ENCODE measurements at places on chromosomes 16 and 17.

- DNase-seq, result no peak
Observed at GRCh38 chr16:29891525-29892457, 7.6 kb downstream of the SEZ6L2 start.

- no peak for DNase-seq
Observed at GRCh38 chr16:68770671-68771070, 33.6 kb downstream of the CDH1 start.

GRCh38 chr17:29683481-29683880, 60.8 kb upstream of the CORO6 start:
- no peak for DNase-seq

DNA sequence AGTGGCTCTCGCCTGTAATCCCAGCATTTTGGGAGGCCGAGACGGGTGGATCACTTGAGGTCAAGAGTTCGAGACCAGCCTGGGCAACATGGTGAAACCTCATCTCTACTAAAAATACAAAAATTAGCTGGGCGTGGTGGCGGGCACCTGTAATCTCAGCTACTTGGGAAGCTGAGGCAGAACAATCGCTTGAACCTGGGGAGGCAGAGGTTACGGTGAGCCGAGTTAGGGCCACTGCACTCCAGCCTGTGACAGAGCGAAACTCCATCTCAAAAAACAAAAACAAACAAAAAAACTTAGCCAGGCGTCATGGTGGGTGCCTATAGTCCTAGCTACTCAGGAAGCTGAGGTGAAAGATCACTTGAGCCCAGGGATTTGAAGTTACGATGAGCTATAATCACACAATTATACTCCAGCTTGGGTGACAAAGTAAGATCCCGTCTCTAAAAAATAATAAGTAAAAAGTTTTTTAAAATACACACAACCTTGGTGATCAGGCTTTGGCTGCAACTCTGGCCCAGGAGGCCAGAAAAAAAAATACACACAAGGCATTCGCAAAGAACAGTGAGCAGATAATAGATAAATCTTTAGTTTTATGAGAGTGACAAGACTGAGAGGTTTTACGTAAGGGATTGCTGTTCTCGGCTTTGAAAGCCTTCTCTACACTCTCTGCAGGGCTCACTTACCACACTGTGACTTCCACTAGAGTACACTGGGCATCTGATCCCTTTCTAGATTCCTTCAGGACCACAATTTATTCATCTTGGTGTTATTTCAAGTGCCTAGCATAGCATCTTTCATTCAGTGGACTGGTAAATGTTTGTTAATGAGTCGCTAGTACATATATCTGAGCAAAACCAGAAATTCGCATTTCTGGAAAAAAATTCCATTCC, 5.9 kb downstream of the GSPT1 start:
- DNase-seq, result no peak

DNA sequence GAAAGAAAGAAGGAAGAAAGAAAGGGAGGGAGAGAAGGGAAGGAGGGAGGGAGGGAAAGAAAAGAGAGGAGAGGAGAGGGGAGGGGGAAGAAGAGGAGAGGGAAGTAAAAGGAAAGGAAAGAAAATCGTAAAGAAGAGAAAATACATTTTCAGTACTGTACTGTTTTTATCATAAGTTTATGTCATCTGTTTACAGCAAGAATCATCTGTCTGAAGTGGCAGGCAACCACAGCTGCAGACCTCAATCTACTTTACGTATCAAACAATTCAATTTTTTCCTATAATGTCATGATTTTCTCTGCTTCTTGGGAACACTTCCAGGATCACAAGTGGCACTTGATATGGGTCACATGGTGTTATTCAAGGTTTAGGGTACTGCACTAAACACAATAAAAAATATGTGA, 58.3 kb downstream of the USP32 start:
- DNase-seq, result no peak

DNA sequence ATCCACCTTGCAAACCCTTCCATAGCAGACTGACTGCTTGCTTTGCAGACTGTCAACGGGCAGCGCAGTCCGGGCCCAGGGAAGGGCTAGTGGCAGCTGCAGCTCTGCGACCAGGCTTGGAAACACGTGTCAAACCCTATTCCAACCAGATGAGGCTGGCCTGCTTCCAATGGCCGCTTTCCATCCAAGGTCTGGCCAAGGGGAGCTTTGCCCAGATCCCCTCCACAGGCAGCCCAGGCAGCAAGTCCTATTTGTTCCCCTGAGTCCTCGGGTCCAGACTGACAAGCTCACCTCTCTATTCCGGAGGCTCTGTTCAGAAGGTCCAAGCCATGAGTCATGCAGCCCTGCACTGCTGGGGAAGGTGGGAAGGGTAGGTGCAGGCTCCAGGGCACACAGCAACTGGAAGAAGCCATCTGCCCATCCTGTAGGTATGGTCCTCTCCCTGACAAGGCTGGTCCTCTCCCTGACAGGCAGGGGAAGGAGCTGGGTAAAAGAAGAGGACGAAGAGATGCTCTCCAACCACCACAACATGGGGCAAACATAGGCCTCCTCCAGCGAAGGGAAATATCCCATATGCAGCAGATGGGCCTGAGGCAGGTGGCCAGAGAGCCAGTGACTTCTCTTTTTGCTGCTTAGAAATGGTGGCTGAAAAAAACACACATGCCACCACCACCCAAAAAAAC, 22.6 kb upstream of the AXIN2 start:
- no peak for DNase-seq

DNA sequence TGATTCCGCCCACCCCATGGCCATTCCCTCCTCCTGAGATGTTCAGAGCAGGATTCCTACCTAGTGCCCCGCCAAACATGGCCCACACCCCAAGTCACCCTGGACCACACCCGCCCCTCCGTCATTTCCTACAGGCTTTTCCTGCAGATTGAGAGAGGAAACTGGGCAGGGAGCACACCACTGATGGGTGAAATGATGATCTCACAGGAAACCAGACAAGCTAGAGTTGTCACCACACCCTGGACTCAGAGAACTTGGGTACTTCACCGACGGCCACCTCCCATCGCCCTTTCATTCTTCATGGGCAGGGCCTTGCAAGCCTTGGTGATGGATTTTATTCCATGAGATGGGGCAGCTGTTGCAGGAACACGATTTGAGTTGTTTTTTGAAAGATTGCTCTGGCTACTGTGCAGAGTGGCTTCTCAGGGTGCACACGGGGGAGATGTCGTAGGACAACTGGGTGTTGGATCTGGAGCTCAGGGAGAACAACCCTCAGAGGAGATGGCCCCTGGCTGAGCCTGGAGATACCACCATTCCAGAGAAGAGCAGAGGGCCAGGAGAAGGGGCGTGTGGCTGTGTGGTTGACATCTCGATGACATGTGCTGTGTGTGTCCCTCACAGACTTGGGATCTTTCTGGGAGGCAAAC, 7.4 kb upstream of the B9D1 start:
- DNase-seq, result peak; percentile 72

GRCh38 chr16:5895137-5895536, 797.5 kb upstream of the EEF2KMT start:
- DNase-seq, result no peak

DNA sequence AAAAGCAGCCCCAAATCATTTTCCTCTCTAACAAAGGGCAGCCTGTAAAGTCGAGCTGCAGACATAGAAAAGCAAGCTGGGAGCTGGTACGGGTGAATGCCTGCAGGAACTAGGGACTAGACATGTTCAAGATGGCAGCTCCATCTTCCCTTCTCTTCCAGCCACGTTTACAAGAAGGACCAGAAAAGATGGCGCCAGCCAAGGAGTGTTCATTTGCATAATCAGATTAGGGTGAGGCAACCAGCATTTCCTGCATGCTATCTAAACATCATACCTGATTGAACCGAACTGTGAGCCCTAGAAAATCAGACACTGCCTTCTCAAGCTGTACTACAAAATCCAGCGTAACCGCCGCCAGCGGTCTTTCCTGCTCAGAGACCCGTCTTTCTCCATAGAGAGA, 896.8 kb downstream of the CDH11 start:
- DNase-seq, result no peak

DNA sequence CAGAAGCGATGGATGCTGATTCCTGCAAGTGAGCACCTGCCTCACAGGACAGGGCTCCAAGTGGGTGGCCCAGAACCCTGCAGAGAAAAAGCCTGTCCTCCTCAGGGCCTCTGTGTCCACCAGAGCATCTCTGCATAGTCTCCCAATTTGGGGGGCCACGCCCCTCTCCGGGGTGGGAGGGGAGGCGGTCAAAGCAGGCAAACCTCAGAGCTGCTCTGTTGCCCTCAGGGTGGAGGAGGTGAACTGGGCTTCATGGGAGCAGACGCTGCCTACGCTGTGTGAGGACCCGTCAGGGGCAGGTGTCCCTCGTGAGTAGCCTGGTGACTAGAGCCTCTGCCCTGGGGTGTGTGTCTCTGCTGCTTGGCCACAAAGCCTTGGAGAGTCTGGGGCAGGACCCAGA, 19.3 kb downstream of the TRPV2 start:
- no peak for DNase-seq

DNA sequence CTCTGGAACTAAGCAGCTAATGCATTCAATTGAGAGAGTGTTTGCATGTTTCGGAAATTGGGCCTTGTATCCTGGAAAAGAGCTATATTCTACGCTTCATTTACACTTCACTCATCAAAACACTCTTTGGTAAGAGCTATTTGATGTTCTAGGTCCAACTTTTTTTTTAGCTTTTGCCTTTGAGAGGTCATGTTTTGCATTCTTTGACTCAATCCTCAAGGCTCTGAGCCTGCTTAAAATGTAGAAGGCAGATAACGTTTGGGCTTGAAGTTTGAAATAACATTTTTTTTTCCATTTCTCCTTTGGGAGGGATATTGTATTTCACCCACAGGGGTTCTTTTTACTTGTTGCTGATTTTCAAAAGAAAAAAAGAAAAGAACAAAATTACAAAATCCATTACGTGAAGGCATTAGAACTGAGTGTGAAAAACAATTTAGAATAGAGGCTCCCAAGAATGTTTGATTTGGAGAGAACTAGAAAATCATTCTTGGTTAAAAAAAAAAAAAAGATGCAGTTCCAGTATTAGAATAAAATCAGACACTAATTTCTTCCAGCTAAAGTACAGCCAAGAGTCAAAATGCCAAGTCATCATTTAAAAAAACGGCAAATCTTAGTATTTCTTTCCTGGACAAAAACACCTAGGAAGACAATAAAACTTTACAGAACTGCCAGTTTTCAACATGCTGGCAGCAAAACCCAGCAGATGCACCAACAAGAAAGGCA, 268.5 kb downstream of the GRIN2A start:
- DNase-seq, result no peak

DNA sequence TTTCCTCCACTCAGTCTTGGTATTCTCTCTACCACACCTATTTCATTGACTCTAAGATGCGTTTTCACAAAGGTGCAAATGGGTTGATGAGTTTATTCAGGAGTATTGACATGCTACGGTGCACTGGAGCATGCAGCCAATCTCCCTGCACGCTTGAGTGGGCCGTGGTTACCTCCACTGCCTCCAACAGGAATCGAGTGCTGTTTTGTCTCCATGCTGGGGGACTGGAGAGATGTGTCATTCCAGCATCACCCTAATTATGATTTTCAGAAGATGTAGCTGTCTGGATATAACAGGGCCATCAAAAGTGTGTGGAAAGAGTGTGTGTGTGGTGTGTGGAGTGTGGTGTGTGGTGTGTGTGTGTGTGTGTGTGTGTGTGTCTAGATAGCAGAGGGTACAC, 351.6 kb upstream of the ZFHX3 start:
- DNase-seq, result no peak

DNA sequence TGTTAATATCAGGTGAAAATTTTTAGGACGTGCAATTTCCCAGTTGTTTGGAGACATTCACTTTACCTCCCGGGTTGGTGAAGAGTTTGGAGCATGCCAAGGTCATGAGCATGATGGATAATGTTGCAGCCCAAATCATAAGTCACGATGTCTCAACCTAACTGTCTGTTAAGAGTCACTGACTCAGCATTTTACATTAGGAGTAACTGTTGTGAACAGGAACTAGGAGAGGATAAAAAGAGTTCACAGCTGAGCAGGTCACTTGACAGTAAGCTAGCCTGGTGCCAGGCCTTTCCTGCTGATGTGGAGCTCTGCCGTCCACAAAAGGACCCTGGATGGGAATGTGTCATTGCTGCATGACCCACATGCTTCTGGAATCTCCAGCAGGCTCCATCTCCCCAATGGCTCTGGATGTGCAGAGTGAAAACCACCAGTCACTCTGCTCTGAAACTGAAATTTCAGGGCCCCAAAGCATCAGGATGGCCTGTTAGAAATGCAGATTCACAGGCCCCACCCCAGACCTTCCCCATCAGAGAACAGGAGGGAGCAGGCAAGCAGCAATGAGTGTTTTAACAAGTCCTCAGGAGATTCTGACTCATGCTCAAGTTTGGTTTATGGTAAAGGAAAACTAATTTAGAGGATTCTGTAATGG, 371.6 kb upstream of the MAF start:
- no peak for DNase-seq

- DNase-seq, result no peak
Observed at GRCh38 chr17:17172990-17173389, 33.1 kb downstream of the PLD6 start.

- no peak for DNase-seq
Observed at GRCh38 chr17:40844671-40845107, 22.3 kb upstream of the KRT10 start.

DNA sequence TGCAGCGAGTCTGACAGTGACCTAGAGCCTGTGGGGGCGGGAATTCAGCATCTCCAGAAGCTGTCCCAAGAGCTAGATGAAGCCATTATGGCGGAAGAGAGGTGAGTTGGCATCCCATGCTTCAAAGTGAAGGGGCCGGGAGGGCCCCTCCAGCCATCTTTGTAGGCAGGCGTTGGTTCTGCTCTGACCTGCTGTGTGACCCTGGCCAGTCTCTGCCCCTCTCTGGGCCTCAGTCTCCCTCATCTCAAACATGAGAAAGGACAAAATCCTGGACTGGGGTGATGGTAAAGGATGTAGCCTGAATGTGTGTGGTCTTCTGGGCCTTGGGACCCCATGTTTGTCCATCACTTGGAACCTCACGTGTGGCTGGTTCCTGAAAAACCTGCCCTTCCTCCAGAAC, 5.1 kb downstream of the PIMREG start:
- DNase-seq, result no peak

- DNase-seq, result peak; percentile 71
Observed at GRCh38 chr17:68398691-68399637, 58.3 kb downstream of the WIPI1 start.

DNA sequence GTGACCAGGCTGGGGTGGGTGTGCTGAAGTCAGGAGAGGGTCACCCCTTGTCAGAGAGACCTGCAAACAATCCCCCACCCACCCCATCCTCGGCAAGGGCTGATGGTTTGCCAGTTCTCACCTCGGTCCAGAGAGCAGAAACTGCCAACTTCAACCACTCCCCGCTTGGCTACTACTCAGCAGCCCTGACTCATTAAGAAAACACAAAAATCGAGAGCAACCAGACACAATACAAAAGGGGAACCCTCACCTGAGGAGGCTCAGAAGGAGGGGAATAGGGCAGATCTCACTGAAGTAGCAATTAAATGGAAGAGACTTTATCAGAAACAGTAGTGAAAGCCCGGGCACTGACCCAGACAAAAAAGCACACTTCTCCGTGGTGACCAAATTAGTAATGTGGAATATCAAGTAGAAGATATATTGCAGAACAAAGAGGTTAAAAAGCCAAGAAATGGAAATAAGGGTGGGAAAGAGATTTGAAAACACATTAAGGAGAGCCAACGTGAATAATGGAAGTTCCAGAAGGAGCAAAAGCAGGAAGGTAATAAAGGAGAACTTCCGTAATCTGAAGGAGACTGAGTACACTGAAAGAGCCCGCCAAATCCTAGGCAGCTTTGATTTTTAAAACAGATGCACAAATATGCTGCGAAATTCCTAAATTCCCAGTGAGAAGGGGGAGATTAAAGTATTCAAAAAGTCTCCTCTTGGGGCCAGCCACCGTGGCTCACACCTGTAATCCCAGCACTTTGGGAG, 23.6 kb downstream of the CENPV start:
- no peak for DNase-seq

- no peak for DNase-seq
Observed at GRCh38 chr16:68978303-68978954, 127.0 kb upstream of the HAS3 start.

GRCh38 chr17:74873874-74874614, 1.2 kb upstream of the FDXR start:
- DNase-seq, result no peak

Data from natural killer cell treated with Interleukin-12 subunit alpha and Interleukin-12 subunit beta and Interleukin-15 and Interleukin-18, amount 100 ng/mL, for 72 hours (primary cell).